ENCODE measurements at places on chromosomes 16 and 17. TPM values are rescaled to one million over a fixed set of nuclear protein-coding genes. Genes with fewer than 3 reads are reported as not detected.

CX3CL1 gene
- total RNA-seq: 0.32 TPM

HBA2 gene
- 0.44 TPM for total RNA-seq

KRT16 gene
- 0.88 TPM for total RNA-seq

CCL5 gene
- 2.0 TPM for total RNA-seq

Data from A549 treated with DMSO at 1 μM for 4 hours (cell line).